ENCODE measurements at places on chromosomes 11 and 22. TPM values are rescaled to one million over a fixed set of nuclear protein-coding genes. Genes with fewer than 3 reads are reported as not detected.
A peak's percentile ranks its signal among the peaks of the same experiment; 100 is the strongest.

DNA sequence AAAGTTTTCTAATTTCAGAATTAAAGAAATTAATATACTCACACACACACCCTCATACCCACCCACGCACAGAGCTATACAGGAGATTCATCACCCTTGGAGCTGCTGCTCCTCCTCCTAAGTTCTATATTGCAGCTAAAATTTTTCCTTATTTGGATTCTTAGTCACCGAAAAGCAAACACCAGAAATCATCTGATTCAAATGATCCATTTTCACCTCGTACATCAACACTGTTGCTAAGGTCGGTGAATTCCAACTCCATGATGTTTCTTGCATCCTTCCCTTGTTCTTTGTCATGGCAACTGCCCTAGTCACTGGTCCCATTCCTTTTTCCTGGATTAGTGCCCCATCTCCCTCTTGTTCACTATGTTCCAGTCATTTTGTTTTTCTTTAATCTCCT is 286.2 kb downstream of the GRM5 start:
- H3K27ac ChIP-seq, result no peak overlapping the region
- H3K36me3 ChIP-seq, result no peaks in the 10 kb centered on the region
- H3K27me3 ChIP-seq, result no peaks in the 10 kb centered on the region
- H3K4me3 ChIP-seq, result no peak overlapping the region
- DNase-seq, result no peak
- no peaks in the 10 kb centered on the region for H3K4me1 ChIP-seq

DNA sequence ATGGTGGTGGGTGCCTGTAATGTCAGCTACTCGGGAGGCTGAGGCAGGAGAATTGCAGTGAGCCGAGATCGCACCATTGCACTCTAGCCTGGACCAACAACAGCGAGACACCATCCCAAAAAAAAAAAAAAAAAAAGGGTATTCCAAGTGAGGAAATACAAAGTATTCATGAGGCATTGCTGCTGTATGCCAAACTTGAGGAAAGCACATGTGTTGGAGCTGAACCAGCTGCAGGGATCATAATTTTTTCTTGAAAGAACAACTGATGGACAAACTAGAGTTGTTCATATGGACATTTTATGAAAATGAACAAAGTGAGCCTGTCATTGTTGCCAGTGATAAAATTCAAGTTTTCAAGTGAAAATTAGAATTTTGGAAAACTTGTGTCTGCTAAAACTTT is 15.8 kb downstream of the MARK2 start:
- H3K4me1 ChIP-seq, result peaks cover 17% of the 10 kb centered on the region
- H3K36me3 ChIP-seq, result no peaks in the 10 kb centered on the region
- no peak for DNase-seq

GRCh38 chr11:82889133-82890001 is 10.9 kb downstream of the PRCP start:
- no peaks in the 10 kb centered on the region for H3K36me3 ChIP-seq
- H3K4me3 ChIP-seq, result no peak overlapping the region
- H3K27me3 ChIP-seq, result no peaks in the 10 kb centered on the region
- no peak for DNase-seq

The OR2AG2 gene
- total RNA-seq, result 0.25 TPM

- H3K27ac ChIP-seq, result no peak overlapping the region
- H3K27me3 ChIP-seq, result no peaks in the 10 kb centered on the region
Observed at GRCh38 chr11:36775130-36775529, 177.1 kb upstream of the RAG2 start.

The SLC1A2 gene
- 4.9 TPM for total RNA-seq

DNA sequence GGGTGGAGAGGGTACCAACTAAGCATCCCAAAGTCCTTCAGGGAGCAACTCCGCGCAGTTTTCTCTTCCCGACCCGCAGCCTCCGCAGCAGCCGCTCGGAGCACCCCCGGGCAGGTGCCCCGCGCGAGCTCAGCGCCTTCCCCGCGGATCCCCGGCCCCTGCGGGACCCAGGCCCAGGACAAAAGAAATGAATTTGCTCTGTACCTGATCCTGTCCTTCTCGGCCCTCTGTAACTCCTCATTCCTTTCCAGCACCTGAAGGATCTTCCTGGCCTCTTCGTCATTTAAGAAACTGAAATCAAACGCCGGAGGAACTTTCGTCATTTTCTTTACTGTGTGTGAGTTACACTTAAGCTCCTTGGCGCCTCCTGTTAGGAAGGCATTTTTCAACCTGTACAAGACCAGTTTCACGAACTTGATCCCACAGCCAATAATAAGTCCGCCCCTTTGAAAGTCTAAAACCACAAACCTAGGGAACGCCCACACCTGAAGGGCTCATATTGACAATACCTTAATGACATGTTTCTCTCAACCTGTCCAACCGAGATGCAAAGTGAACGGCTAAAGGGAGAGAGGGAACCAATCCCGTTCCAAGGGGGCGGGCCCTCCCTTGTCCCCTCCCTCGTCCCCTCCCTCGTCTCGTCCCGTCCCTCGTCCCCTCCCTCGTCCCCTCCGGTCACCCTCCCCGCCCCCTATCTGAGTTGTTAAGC is at the start of gene EXPH5:
Gene EXPH5, minus strand, starts transcription at position 555 of the 709 bp plus-strand sequence. Its CDS starts 232 bp downstream, at position 323.
- H3K36me3 ChIP-seq, result no peaks in the 10 kb centered on the region
- peak within 1 kb of the TSS; percentile 73 for H3K4me3 ChIP-seq
- H3K4me1 ChIP-seq, result peaks cover 22% of the 10 kb centered on the region
- peak; percentile 94 for DNase-seq
- no peak within 1 kb of the TSS for H3K27ac ChIP-seq

The MUC2 gene
- total RNA-seq, result not detected

DNA sequence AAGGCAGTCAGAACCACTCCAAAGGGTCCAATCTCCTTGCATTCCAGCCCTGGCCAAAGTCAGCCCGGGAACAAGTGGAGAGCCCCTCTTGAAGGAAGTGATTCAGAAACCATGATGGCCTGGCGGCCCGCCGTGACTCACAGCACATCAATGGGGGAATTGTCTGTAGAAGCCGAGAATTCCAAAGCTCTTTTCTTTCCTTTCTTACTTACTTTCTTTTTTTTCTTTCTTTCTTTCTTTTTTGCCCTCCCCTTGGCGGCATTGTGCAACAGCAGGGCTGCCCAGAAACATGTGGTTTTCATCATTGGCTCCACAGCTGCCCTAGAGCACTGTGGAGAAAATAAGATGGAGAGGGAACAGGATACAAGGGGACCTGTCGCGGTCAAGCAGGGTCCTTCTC is 140.2 kb upstream of the TIMP3 start:
- H3K4me1 ChIP-seq, result peaks cover 10% of the 10 kb centered on the region
- H3K27me3 ChIP-seq, result no peaks in the 10 kb centered on the region
- no peak for DNase-seq
- H3K36me3 ChIP-seq, result no peaks in the 10 kb centered on the region

DNA sequence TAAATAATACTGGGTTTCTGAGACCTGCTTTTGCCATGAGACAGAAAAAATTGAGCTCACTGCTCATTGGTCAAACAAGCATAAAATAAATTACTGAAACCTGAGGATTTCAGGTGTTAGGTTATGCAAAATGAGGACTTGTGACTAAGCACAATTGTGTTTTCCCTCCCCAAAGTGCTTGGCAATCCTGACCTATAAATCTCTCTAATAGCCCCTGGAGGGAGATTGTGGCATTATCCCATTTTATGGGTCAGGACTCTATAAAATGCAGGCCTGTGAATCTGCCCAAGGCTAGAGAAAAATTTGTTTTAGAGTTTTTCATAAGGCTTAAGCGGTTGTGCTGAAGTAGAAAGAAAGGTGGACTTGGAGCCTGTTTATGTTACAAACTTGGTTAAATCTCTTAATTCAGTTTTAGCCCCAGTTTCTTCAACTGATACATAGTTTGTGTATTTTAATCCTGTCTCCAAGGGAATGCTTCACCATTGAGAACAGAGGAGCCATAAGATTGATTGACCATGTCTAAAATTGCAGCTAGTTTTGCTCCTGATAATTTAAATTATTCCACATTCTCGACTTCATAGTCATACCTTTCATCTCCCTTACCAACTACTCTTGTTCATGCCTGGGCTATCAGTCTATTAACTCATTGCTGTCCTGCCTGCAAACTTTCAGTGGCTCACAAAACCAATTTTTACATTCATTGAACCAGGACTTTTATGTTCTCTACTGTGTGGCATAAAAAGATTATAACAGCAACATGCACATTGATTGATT is 63.6 kb upstream of the LRRC4C start:
- no peaks in the 10 kb centered on the region for H3K4me1 ChIP-seq
- no peak for DNase-seq
- H3K27ac ChIP-seq, result no peak overlapping the region
- no peaks in the 10 kb centered on the region for H3K27me3 ChIP-seq
- H3K4me3 ChIP-seq, result no peak overlapping the region
- peaks cover 2% of the 10 kb centered on the region for H3K36me3 ChIP-seq

GRCh38 chr22:20110359-20110985 is 5.4 kb upstream of the RANBP1 start:
- H3K27ac ChIP-seq, result peak overlapping the region; percentile 78
- H3K27me3 ChIP-seq, result no peaks in the 10 kb centered on the region
- H3K36me3 ChIP-seq, result no peaks in the 10 kb centered on the region
- no peaks in the 10 kb centered on the region for H3K4me1 ChIP-seq

The PACSIN3 gene
- 7.1 TPM for total RNA-seq

- H3K27me3 ChIP-seq, result no peaks in the 10 kb centered on the region
- no peak overlapping the region for H3K4me3 ChIP-seq
- peaks cover 4% of the 10 kb centered on the region for H3K36me3 ChIP-seq
- H3K4me1 ChIP-seq, result peaks cover 62% of the 10 kb centered on the region
- no peak for DNase-seq
Observed at GRCh38 chr11:44758983-44759382, 32.2 kb downstream of the TSPAN18 start.

The YPEL1 gene
- total RNA-seq, result 39.1 TPM

The BRD1 gene
- 46.7 TPM for total RNA-seq

GRCh38 chr11:1586699-1587098 is 1.6 kb upstream of the KRTAP5-1 start:
- no peaks in the 10 kb centered on the region for H3K4me1 ChIP-seq
- peaks cover 38% of the 10 kb centered on the region for H3K27me3 ChIP-seq
- no peak for DNase-seq
- H3K4me3 ChIP-seq, result no peak overlapping the region
- H3K36me3 ChIP-seq, result no peaks in the 10 kb centered on the region

- no peak overlapping the region for H3K27ac ChIP-seq
- no peaks in the 10 kb centered on the region for H3K4me1 ChIP-seq
- no peak for DNase-seq
- no peak overlapping the region for H3K4me3 ChIP-seq
Observed at GRCh38 chr11:12083380-12083779, 27.0 kb upstream of the MICAL2 start.

DNA sequence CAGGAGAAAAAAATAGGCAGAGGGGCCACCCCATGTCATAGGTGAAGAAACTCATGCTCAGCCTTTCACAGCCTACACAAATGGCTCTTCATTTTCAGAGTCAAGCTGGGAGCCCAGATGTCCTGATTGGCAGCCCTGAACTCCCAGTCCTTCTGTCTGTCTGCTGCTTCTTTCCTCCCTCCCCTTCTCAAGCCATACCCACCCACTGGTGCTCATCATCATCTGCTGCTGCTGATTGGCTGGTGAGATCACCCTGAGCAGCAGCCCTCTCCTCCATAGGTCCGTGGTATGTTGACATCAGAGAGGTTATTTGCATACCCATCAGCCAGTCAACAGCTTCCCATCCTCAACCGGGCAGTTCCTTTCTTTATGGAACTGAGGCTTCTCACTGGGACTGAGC is 46.1 kb upstream of the PRDM11 start:
- no peaks in the 10 kb centered on the region for H3K27me3 ChIP-seq
- peaks cover 2% of the 10 kb centered on the region for H3K4me1 ChIP-seq
- H3K27ac ChIP-seq, result no peak overlapping the region
- DNase-seq, result peak; percentile 47

- peaks cover 8% of the 10 kb centered on the region for H3K4me1 ChIP-seq
- H3K4me3 ChIP-seq, result no peak overlapping the region
- no peak overlapping the region for H3K27ac ChIP-seq
Observed at GRCh38 chr11:67060111-67060522, 3.5 kb downstream of the RHOD start.

DNA sequence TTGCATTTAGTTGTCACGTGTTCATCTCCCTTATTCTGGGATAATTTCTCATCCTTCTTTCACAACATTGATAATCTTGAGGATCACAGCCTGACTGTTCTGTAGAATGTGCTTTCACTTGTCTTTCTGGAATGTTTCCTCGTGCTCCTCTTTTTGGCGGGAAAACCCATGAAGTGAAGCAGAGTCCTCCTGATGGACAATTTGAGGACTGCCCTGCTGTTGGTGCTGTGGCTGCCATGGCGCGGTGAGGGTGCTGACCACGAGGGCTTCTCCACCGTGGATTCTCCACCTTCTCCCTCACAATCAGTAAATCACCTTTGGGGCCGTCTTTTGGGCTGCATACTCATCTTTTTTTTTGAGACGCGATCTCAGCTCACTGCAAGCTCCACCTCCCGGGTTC is 946.9 kb downstream of the BRD1 start:
- no peak for DNase-seq
- no peaks in the 10 kb centered on the region for H3K4me1 ChIP-seq
- H3K36me3 ChIP-seq, result no peaks in the 10 kb centered on the region
- H3K4me3 ChIP-seq, result no peak overlapping the region
- H3K27ac ChIP-seq, result no peak overlapping the region

- peak; percentile 17 for DNase-seq
- no peaks in the 10 kb centered on the region for H3K36me3 ChIP-seq
- H3K27ac ChIP-seq, result no peak overlapping the region
Observed at GRCh38 chr22:46546466-46547178, 9.2 kb upstream of the CELSR1 start.

DNA sequence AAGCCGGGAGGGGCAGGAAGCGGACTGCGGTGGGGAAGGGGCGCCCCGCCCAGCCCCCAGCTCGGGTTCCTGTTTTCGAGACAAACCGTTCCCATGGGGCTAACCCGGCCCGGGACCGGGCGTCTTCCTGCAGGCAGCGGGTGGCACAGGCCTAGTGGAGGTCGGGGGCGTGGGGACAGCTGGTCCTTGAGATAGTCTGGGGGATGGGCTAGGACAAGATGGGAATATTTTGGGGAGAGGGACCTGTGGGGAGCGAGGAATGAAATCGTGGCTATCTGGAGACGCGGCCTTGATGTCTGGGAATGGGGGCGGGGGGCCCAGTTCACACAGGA is 1.2 kb upstream of the RASGRP2 start:
- H3K4me3 ChIP-seq, result peak overlapping the region; percentile 62
- no peaks in the 10 kb centered on the region for H3K36me3 ChIP-seq
- no peak overlapping the region for H3K27ac ChIP-seq
- no peak for DNase-seq

GRCh38 chr11:75024068-75024449 is 35.3 kb downstream of the NEU3 start:
- H3K4me3 ChIP-seq, result no peak overlapping the region
- no peak for DNase-seq
- no peaks in the 10 kb centered on the region for H3K36me3 ChIP-seq
- H3K4me1 ChIP-seq, result no peaks in the 10 kb centered on the region

The CARD16 gene
- total RNA-seq, result not detected

The VPS37C gene
- total RNA-seq, result 9.9 TPM

The RTN4R gene
- 20.9 TPM for total RNA-seq

Measured in neural progenitor cell (in vitro differentiated cells).